Right kidney (tissue), 9 donors: ENCODE measurements at places on chromosomes 5 and 9.

GRCh38 chr5:150317048-150318003 lies 14.6 kb upstream of the ARSI start:
- no peak for DNase-seq

DNA sequence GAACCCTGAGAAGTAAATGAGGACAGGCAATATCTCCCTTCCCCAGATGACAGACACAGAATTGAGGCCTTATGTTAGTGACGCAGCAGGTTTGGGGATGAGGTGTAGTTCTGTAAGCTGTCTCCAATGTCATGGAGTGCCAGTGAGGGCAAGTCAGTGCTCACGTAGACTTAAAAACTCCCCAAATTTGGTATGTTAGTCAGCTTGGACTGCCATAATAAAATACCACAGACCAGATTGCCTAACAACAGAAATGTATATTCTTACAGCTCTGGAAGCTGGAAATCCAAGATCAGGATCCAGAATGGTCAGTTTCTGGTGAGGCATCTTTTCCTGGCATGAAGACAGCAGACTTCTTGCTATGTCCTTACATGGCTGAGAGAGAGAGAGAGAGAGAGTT lies 14.9 kb downstream of the FOXI1 start:
- no peak for DNase-seq

DNA sequence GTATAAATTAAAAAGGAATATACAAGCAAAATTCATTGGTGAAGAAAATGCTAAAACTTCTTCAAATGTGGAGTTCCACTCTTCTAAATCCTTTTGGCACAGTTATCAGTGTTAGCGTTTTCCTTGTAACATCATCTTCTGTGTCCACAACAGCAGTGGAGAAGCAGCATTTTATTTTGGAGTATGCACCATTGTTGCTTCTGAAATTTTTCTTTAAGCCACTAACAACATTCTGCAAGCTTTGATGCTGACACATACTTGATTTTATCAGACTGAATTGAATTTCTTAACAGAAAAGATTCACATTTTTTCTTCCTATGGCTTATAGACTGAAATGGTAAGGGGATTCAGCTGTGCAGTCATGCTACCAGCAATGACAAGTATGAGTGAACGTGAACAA lies 60.8 kb upstream of the PTGER4 start:
- DNase-seq = no peak

- no peak for DNase-seq
Observed at GRCh38 chr5:40410964-40411635, 268.6 kb upstream of the PTGER4 start.
